ENCODE measurements at places on chromosomes 2 and 18. TPM values are rescaled to one million over a fixed set of nuclear protein-coding genes. Genes with fewer than 3 reads are reported as not detected.

GRCh38 chr2:86372641-86373502 is 35.4 kb upstream of the REEP1 start:
- peak; percentile 43 for DNase-seq

GRCh38 chr2:56674084-56674483 is 490.3 kb downstream of the CCDC85A start:
- no peak for DNase-seq

- DNase-seq = no peak
These were observed 256.6 kb upstream of the ACVR2A start for GRCh38 chr2:147588191-147588590.

SCTR gene
- total RNA-seq = not detected
